ENCODE measurements at places on chromosomes 4 and X.

DNA sequence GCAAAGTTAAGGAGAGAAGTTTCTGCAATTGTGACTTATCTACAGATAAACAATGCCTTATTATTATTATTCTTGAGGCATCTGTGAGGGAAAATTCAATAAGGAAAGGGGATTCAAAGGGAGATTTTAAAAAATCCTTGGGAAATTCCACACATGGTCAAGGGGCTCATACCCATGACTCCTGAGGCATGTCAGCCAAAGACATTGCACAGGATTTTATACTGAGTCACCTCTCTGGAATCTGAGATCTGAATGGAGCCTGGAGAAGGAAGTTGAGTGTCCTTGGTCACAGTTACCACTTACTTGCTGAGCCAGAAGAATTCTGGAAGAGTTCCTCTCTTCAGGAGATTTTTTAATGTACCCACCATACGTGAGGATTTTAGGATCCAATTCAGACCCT lies 14.4 kb upstream of the CXCL8 start:
- DNase-seq: no peak

GRCh38 chr4:124288706-124289486 lies 423.6 kb downstream of the ANKRD50 start:
- DNase-seq: no peak

DNA sequence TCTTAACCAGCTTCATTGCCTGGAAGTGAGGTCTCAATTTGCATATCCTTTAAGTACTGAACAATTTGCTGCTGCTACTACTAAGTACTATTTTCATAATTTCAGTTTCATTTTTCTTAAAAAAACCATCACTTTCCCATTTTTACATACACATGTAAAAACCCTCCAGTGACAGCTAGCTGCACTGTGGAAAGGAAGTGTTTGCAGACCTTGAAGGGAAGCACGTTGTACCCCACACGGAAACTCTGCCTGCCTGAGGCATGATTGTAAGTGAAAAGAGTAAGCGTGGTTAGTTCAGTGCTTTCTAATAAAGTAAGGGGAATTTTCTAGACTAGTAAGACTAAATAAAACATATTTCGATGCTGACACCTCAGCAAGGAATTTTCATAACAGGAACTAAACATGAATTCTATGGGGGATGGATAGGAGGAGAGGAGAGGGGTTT lies 103.6 kb downstream of the RAPGEF2 start:
- no peak for DNase-seq

GRCh38 chrX:85084770-85085393 lies 81.2 kb downstream of the APOOL start:
- peak; percentile 23 for DNase-seq

DNA sequence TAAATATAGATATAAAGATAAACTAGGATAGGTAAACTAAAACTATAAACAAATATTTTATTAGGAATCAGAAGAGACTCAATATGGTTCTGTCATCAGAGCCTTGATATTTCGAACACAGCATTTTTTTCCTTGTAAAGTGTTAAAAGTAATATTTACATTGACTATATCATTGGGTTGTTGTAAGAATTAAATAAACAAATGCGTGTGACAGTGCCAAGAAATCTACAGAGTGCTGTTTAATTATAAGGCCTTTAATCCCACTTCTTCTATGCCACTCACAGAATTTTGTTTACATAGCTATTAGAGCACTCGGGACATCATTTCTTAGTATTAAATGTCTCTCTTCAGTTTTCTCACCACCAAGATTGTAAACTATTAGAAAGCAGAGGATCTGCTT lies 807.4 kb downstream of the FSTL5 start:
- DNase-seq: no peak

- DNase-seq: no peak
These were observed 251.5 kb downstream of the RASL11B start for GRCh38 chr4:53113431-53114225.

DNA sequence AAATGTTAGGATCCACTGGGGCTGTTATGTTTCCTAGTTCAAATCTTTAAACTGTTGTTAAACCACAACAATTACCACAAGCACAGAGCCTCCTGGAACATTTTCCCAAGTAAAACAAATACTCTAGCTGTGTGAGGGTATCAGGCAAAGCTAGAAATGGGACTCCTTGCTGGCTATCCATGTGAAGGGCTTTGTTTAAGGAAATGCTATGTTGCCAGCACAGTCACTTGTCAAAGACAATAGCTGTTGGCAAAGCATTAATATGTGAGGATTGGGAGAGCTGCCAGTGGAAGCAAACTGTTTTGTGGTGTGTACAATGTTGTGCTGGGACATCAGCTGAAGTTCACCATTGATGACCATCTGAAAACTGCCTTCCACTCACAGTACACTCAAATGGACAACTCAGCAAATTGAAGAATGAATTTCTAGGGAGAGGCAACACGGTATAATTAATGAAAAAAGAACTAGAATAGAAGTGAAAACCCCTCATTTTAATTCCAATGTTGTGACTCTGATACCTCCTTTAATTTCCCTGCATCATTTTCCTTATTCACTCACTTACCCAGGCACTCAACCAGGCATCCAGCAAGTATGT lies 100.8 kb downstream of the ANXA3 start:
- DNase-seq: no peak

DNA sequence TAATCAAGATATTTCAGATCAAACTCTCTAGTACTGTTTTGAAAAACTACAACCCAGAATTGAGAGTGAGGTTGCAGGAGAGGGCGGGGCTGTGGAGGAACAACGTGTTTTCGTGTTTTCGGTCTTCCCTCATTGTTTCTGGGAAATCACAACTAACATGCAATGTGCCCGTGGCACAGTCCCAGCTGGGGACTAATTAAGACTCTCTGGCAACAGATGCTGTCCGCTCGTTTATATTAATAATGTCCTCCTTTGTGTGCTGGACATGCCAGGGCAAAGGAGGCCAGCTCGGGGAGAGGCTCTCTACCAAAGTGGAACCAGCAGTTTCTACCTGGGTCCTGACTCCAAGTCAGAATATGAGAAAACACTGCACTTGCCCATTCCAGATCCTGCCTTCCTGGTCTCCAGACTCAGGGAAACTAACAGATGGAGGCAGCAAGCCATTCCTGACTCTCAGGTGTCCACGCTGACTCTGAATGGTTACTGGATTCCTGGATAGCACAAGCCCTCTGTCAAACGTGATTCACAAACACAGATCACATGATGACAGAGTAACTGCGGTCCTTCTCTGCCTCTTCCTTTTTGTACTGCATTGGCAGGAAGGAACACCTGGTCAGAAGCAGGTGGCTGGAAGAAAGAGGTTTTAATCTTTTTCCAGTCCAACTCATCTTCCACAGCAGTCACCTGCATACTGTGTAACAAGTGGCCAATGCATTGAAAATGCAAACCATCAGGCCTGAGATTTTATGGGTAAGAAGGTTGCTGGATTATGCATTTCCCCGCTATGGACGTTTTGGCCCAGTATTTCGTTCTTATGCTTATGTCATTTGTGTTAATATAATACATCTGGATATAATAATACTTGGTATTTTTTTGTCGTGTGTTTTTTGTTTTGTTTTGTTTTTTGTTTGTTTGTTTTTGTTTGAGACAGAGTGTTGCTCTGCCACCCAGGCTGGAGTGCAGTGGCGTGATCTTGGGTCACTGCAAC lies 65.0 kb downstream of the COQ2 start:
- DNase-seq: peak; percentile 6

DNA sequence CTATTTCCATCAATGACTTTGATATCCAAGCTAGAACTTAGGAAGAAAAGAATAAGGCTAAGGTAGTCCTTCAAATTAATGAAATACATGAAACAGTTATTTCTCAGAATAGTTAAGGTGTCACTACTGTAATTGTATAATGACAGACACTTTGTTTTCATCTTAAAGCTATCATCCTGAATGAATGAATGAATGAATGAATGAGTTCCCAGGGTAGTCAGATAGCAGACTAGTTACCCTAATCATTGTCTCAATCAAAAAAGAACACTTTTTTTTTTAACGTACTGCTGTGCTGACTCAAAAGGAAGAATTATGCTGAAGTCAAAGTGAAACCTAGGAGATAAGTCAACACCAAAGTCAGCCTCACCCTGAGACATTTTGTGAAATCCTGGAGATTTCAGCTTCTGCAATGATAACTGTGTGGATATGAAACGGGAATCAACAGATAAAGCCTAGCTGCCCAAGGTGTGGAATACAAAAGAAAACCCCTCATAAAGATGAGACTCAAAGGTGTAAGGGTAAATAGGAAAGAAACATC lies 68.3 kb upstream of the CNKSR2 start:
- no peak for DNase-seq

- peak; percentile 7 for DNase-seq
These were observed 60.3 kb upstream of the HSD17B10 start for GRCh38 chrX:53494436-53494835.

DNA sequence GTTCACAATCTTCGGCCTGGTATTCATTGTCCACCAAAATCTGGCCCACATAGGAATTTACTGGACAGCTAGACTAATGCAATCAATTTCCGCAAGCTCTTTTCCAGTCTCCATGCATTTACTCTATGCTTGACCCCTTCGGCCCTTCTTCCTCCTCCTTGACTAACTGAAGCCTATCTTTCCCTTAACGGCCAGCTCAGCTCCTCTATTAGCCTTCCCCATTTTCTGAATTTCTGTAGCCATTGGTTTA lies 1.2 kb upstream of the PHKA2 start:
- no peak for DNase-seq

GRCh38 chr4:184641022-184641421 lies 8.2 kb downstream of the CASP3 start:
- no peak for DNase-seq

- DNase-seq: no peak
These were observed 248.5 kb upstream of the DIAPH2 start for GRCh38 chrX:96436105-96436504.

DNA sequence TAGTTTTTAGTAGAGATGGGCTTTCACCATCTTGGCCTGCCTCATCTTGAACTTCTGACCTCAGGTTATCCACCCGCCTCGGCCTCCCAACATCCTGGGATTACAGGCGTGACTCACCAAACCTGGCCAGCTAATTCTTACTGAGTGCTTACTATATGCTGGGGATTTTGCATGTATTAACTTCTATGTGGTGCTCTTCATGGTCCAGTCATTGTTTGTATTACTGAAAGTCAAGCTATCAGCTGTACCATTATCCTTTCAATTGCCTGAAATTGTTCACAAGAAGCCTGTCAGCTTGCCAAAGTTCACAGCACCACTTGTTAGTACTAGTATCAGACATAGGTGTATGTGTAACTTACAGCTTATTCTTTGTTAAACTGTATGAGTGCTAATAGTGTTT lies 1272.1 kb downstream of the ARAP2 start:
- no peak for DNase-seq

- no peak for DNase-seq
These were observed 1835.8 kb upstream of the TENM3 start for GRCh38 chr4:180407275-180407885.

DNA sequence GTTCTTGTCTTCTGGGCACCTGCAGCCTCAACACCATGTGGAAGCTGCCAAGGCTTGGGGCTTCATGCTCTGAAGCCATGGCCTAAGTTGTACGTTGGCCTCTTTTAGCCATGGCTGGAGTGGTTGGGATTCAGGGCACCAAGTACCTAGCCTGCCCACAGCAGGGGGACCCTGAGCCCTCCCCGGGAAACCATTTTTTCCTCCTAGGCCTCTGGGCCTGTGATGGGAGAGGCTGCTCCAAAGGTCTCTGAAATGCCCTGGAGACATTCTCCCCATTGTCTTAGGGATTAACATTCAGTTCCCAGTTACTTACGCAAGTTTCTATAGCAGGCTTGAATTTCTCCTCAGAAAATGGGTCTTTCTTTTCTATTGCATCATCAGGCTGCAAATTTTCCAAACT lies 269.3 kb downstream of the NAP1L3 start:
- no peak for DNase-seq

- no peak for DNase-seq
These were observed 963.2 kb upstream of the PCDH7 start for GRCh38 chr4:29756966-29757365.

DNA sequence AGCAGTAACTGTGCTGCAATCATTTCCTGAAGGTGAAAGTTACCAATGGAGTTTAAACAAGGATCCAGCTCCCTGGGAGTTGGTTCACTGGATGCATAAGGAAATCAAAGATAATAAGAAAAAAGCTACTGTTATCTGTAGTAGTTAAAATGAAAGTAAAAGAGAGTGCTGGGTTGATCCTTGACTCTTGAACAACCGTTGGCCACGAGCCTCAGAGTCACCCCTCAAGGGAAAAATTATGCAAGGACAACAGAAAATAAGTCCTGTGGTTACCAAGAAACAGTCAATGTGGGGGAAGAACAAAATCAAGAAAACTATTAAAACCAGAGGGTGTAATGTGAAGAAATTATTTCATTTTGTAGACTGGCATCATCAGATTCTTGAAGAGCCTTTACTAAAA lies 49.7 kb upstream of the DDIT4L start:
- DNase-seq: no peak

DNA sequence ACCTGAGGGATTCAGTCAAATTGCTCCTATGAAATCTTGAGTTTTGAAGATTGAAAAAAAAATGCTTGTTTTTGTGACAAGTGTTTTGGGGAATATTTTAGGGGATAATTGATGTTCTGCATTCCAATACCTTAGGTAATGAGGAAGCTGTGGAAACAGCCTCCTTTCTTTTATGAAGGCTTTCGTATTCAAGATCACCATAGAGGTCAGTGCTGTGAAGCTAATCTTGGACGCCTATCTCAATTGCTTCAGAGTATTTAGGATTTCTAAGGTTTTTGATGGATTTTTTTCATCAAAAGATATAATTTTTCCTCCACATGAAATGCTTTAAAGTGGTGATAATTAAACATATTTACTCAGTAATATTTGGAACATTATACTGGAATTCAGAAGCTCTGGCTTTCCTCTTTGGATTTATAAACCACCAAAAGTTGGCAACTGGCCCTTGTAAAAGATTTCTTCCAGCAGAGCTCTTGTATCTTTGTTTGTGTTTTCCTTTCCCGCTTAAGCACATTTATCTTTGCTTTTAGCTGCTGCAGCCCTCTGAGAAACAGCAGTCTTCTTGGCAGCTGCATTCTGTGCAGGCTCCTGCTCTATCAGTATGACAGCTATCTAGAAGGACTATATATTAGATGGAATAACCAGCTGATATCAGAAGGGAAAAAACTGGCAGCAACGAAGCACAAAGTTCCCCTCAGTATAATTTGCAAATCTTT lies 63.7 kb downstream of the HMGB2 start:
- DNase-seq: no peak

- no peak for DNase-seq
These were observed 186.9 kb upstream of the LNX1 start for GRCh38 chr4:53778155-53778554.

- no peak for DNase-seq
These were observed 237.9 kb downstream of the ARHGAP10 start for GRCh38 chr4:147969573-147970385.

DNA sequence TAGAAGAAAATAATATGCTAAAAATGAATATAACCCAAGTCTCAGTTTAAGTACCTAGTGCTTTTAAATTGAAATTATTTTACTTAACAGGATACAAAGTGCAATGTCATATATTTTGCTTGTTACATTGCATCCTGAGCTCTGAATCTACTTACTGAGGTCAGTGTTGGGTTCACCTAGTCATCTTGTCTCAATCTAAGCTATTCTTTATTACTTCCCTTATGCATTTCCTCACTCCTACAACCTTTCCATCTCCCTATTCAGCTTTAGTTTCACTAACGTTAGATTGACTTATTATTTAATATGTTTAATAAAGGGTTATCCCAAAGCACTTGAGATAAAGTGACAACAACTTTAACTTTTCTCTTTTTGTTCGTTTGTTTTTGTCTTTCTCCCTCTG lies 483.7 kb downstream of the FSTL5 start:
- DNase-seq: no peak

GRCh38 chrX:124238268-124238667 lies 94.2 kb upstream of the TEX13D start:
- no peak for DNase-seq

- peak; percentile 59 for DNase-seq
These were observed 112.7 kb upstream of the PTPN13 start for GRCh38 chr4:86481440-86481839.

- DNase-seq: no peak
These were observed 116.3 kb upstream of the NRK start for GRCh38 chrX:105706041-105706440.

All from NCI-H2227 treated with DMSO at 0.1 percent for 48 hours (cell line).